Renal cortex interstitium (tissue), 15 donors: ENCODE measurements at places on chromosomes 6 and 20. TPM values are rescaled to one million over a fixed set of nuclear protein-coding genes. Genes with fewer than 3 reads are reported as not detected.

- DNase-seq, result no peak
Measured at GRCh38 chr6:66558189-66558588, 851.2 kb upstream of the EYS start.

RAB44 gene
- polyA plus RNA-seq, result 0.08 TPM

GRCh38 chr20:36491901-36492617 is 49.3 kb upstream of the MYL9 start:
- DNase-seq, result no peak

- DNase-seq, result peak; percentile 39
Measured at GRCh38 chr20:34824806-34825529, 483 bp downstream of the NCOA6 start.

GRCh38 chr20:276620-277495 is 13.7 kb downstream of the C20orf96 start:
- DNase-seq, result no peak

- DNase-seq, result no peak
Measured at GRCh38 chr6:4743926-4744325, 32.3 kb upstream of the CDYL start.

PHACTR2 gene
- 31.0 TPM for polyA plus RNA-seq

FAM83B gene
- polyA plus RNA-seq, result 7.5 TPM

NR2E1 gene
- polyA plus RNA-seq, result not detected

- DNase-seq, result no peak
Measured at GRCh38 chr6:49939993-49940498, 23.9 kb downstream of the DEFB114 start.

- DNase-seq, result no peak
Measured at GRCh38 chr20:40457404-40457803, 231.6 kb downstream of the MAFB start.

GRCh38 chr20:20465252-20465651 is 97.3 kb downstream of the INSM1 start:
- DNase-seq, result no peak

ELOVL4 gene
- 3.7 TPM for polyA plus RNA-seq

GRCh38 chr20:35277531-35278395 is at the start of gene MMP24OS:
Gene MMP24OS, minus strand, starts transcription at chr20:35278122. Its CDS starts 193 bp downstream, at chr20:35277929.
- peak; percentile 73 for DNase-seq

GRCh38 chr6:37190159-37190535 is 20.2 kb downstream of the PIM1 start:
- no peak for DNase-seq

DNA sequence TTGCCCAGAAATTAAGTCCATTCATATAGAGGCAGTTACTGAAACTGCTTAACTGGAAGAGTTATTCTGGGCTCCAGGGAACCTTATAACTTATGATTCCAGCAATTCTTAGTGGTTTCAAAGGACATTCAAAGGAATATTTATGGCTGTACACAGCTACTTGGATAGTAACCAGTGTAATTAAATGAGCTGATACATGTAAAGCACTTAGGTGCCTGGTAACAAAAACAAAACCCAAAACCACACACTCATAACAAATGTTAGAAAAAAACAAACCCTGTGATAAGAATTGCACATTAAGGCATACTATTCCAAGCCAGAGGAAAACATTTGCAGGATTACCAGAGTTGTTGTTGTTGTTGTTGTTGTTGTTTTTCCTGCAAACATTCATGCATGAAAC is 51.5 kb downstream of the STK4 start:
- no peak for DNase-seq

DNA sequence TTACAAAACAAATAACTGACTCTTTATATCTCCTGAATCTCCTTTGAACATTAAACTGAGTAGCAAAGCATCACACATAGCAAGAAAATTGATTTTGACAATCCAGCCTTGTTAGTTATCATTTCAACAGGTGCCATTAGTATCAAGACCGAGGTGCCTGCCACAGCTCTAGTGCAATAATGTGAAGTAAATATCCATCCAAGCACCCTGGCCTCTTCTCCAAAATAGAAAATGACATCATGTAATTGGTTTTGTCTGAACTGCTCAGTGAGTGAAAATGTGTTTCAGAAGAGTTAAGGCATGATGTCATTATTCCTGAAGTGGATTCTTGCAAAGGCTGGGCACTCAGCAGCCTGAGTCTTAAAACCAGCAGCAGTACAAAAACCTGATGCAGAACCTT is 341.4 kb downstream of the PLCB1 start:
- no peak for DNase-seq

DNA sequence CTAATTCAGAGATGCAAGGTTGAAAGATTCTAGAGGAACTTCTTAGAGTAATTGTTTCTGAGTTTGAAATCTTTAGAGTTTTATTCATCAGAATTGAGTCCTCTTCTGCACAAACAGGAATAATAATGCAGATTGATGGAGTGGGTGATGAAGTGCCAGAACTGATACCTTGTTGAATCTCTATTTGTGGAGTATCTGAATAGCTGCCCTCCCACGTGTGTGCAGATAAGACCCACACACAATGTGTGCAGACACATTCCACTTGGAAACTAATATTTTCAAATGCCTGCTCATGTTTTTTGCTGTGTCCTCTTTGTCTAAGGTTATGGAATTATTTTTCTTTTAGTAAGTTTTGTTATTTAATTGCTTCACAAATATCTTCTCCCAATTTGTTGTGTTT is 1167.8 kb upstream of the MAP3K7 start:
- DNase-seq, result no peak

PLG gene
- polyA plus RNA-seq, result 9.8 TPM

- DNase-seq, result no peak
Measured at GRCh38 chr6:99350573-99350972, 1.1 kb upstream of the FAXC start.

- no peak for DNase-seq
Measured at GRCh38 chr20:39751557-39752137, 789.5 kb downstream of the DHX35 start.

- DNase-seq, result no peak
Measured at GRCh38 chr20:33119725-33120720, 40.6 kb downstream of the BPIFB4 start.

DNA sequence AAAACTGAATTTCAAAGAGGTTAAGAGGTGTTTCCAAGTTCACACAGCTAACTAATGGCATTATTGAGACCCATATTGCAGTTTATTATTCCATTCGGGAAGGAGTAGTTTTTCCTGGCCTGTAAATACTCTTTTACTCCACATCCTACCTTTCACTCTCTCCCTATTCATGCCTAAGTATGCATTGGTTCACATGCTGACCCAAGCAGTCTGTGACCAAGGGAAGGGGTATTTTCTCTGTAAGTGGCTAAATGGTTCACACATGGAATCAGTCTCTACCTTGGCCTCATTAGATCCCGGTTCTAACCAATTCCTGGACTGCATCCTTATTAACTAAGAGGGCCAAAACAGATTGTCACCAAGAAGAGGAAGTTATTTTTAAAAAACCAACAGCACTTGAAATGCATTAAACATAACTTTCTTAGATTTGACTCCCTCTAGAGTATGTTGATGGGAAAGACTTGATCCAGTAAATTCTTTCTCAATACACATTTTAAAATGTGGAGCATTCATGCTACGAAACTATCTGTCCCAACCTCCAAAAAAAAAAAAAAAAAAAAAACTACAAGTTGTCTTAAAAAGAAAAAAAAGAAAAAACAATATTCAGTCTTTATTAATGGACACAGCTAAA is 17.8 kb upstream of the RSPO3 start:
- no peak for DNase-seq

DNA sequence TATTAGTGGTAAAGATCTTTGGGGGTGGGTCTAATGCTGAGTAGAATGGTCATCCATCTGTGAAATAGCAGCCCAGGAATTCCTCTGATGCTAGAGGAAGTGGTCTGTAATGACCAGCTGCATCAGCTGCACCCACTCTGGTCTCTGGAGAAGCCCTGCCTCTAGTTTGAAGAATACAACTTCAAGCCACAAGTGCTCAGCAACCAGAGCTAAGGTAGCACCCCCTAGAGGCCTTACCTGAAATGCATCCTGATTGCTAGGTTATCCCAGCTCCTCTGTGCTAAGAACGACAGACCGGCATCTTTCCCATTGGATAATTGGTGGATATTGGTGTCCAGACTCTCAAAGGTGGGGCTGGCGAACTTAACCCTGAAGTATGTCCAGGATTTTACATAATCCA is 58.2 kb downstream of the DNAH8 start:
- no peak for DNase-seq

DNA sequence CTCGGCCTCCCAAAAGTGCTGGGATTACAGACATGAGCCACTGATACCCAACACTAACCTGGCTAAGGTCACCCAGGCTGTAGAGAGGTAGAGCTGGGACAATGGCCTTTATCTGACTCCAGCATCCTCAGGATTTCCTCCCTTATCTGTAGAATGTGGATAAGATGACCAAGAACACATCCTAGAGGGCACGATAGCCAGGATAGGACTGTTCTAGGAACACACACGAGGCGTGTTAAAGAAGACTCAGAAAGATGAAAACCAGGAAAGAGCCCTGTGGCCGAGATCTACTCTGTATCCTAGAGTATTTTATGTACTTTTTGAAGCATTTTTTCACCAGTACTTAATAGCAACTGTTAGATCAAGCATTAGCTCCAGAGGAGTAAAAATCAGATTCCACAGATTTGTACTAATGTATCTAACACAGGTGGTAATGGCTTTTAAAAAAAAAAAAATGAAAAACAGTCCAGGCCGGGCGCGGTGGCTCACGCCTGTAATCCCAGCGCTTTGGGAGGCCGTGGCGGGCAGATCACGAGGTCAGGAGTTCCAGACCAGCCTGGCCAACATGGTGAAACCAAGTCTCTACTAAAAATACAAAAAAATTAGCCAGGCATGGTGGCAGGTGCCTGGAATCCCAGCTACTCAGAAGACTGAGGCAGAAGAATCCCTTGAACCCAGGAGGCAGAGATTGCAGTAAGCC is 17.3 kb downstream of the PPP1R10 start:
- DNase-seq, result no peak

DNA sequence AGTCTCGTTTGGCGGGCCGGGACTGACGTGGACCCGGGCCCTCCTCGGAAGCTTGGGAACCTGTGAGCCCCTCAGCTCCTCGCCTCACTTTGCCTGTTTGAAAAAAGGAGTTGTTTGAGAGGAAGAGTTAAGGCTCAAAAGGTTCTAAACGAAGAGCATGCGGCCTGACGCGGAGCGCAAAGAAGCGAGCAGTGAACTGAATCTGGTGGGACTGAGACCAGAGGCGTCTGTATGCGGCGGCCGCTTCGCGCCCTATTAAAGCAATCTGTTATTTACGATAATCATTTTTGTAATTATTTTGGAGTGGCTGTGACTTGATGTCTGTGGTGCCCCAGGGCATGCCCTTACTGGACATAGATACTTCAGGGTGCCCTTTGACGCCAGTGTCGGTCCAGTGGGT is 3.3 kb upstream of the TFAP2C start:
- no peak for DNase-seq

DNA sequence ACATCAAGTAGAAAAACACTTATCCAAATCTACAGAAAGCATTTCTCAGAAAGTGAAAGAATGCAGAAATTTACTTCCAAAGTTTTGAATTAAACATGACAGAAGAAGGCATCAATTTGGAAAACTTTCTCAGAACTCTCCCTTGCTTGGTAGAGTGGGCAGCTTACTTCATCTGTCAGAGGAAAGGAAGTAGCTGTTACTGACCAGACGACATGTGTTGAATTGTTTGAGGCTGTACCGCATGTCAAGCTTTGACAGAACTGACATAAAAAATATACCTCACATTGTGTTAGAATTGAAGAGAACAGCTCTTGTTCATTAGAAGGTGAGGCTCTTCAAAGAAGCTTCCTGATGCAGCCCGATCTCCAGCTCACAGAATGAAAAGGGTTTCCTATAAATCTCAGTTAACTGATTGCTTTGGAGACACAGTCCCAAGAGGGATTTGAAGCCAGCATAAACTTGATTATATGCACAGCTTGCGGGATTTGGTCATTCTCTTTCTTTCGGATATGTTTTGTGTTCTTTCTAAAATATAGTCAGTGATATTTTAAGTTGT is 190.7 kb downstream of the PLCB1 start:
- DNase-seq, result no peak

DNA sequence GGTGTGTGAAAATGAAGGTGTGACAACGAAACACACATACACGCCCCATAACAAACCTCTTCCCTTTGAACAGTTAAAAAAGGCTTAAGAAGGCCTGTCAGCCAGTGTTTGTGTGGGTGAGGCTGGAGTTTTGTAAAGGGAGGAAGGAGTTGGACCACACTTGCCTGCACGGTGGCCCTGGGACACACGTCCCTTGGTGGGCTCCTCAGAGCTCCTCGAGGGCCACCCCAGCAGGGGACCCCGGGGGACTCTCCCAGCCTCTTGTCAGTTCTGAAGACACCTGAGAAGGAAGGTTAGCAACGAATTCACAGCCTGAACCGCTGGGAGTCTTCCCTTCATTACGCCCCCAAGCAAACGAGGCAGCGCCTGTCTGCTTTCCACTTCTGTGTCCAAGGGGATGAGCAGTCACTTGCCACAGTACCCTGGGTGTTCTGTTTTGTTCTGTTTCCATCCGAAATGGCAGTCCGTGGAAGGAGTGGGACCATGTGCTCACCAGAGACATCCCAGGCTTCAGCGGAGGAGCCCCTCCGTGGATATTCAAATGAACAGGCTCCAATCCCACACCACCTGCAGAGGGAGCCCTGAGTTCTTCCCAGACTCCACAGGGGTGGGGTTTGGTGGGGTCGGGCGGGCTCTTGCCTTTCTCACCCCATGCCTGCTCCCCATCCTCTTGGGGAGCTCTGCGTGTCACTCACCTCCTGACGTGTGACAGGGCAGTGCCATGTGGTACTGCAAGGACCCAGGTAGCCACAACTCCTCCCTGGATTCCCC is 68.6 kb downstream of the NRN1 start:
- DNase-seq, result no peak

- no peak for DNase-seq
Measured at GRCh38 chr20:47016068-47016664, 121.5 kb downstream of the EYA2 start.

GRCh38 chr6:54217018-54217417 is 91.2 kb upstream of the TINAG start:
- no peak for DNase-seq

DNA sequence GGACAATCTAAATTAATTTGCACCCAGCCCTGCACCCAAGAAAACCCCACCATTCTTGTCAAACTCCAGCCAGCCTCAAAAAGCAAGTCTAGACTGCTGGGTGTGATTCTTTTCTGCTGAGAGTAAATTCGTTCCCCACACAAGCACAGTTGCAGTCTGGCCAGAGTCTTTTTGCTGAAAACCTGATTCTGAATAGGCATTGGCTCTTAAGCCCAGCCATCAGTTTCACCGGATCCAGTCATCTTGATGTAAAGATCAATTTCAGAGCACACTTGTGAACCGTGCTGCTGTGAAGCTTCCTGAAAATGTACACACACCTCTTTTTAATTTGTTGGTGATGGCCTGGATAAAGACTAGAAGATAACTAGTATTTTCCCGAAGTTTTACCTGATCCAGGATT is 159.4 kb upstream of the GGTLC1 start:
- DNase-seq, result no peak

GRCh38 chr6:146594495-146594894 is 4.3 kb upstream of the ADGB start:
- DNase-seq, result no peak

RAMACL gene
- polyA plus RNA-seq, result 0.14 TPM
